ENCODE measurements at places on chromosomes 1 and 21.
A peak's percentile ranks its signal among the peaks of the same experiment; 100 is the strongest.

GRCh38 chr1:234538930-234539649, 60.1 kb upstream of the TARBP1 start:
- DNase-seq: no peak

- DNase-seq: no peak
These were observed 1450.1 kb downstream of the KCNT2 start for GRCh38 chr1:195158091-195158490.

- no peak for DNase-seq
These were observed 11.8 kb downstream of the NHLH2 start for GRCh38 chr1:115829023-115829674.

DNA sequence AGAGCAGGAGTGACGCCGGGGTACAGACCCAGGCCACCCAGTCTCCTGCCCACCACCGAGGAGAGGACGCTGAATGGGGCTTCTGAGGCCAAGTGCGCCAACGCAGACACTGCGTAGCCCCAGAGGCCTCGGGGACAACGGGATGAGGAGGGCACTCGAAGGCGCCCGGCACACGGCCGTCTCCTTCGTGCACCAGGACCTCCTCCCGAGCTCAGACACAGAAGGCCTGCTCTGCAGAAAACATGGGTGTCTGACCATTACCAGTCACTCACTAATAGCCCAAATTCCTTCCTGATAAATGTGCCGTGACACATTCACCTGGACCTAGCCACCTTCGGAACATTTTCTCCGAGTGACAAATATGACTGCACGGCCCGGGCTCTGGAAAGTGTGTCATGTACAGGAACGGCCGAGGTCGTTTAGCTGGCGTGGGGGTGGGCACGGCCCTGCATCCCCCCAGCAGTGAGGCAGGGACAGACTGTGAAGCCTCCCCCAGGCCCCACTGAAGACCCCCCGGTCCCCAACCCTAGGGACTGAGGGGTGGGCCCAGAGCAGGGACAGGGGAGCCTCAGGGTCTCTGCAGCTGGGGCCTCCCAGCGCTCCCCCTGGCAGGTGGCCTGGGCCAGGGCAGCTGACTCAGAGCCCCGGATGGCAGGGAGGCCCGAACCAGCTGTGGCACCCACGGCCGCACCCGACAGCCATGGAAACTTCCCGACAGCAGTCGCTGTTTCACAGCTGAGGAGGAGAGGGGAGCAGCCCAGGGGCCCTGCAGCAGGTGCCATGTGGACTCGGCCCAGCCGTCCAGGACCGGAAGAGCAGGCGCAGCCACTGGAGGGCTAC, 16.7 kb upstream of the COL6A2 start:
- DNase-seq: no peak

- no peak for DNase-seq
These were observed 64.7 kb upstream of the KCNE2 start for GRCh38 chr21:34299168-34299539.

DNA sequence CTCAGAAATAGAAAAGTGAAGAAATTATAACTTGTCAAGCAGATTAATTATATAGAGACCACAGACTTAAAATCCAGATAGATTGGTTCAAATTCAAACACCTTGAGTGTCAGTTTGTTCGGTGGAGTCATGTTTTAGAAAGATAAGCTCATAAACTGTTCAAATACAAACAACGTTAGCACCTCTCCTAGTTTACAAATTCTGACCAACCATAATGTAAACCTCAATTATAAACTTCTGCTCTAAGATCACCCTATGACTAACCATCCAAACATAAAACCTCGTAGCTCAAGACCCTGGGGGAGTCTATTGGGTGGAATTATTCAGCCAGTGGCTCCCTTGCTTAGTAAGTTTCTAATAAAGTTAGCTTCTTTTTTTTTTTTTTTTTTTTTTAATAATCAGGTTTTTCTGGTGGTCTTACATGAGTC, 12.4 kb downstream of the CBR1 start:
- DNase-seq: no peak

GRCh38 chr1:31154632-31155215, 85.0 kb downstream of the NKAIN1 start:
- DNase-seq: peak; percentile 74

GRCh38 chr1:167294528-167294927, 73.8 kb downstream of the POU2F1 start:
- DNase-seq: no peak

GRCh38 chr1:108560189-108560873, 431 bp downstream of the EEIG2 start:
- DNase-seq: no peak

DNA sequence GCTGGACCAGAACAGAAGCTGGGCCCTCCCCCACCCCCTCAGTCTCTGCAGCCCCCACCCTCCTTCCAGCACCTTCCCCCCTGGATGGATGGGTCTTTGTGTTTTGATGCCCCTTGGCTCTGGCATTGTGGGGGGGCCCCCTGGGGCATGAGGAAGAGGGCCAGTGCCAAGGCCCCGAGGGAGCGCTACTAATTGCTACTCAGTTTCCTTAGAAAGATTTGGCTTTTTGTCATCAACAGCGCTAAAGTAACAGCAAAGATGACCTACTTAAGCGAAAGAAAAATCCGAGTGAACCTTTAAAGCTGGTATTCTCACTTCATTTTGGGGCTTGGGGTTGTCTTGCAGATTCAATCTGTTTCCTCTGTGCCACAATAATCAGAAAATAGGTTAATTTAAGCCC, 63.5 kb downstream of the SKI start:
- DNase-seq: no peak

DNA sequence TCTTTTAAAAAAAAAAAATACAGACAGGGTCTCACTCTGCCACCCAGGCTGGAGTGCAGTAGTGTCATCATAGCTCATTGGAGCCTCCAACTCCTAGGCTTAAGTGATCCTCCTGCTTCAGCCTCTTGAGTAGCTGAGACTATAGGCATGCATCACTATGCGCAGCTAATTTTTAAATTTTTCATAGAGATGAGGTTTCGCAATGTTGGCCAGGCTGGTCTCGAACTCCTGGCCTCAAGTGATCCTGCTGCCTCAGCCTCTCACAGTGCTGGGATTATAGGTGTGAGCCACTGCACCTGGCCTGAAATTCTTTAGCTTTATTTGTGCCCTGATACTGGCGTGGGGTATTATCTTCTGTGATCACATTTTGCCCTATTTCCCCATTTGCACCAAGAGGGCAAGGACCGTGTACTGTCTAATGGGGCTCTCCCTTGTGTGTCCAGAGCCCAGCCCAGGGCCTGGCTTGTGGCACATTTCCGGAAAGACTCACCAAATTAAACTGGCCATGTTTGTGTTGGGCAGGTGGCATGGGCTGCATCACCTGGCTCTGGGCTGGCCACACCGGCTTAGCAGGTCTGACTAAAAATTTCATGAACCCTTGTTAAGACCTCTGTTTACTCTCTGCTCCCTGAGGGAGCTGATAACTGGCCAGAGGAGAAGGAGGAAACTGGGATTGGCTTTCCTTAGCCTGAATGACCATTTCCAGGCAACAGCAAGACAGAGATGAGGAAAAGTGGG, 32.2 kb downstream of the TRIM62 start:
- no peak for DNase-seq

Measured in stimulated activated naive CD4-positive, alpha-beta T cell treated with Interleukin-2 at 50 U/mL for 16 hours (primary cell).